WERI-Rb-1 (cell line): ENCODE measurements at places on chromosomes 2 and 18.

GRCh38 chr2:192265751-192266150 lies 71.0 kb upstream of the TMEFF2 start:
- no peak for DNase-seq

- DNase-seq, result no peak
Observed at GRCh38 chr2:164127971-164128527, 392.2 kb upstream of the FIGN start.

DNA sequence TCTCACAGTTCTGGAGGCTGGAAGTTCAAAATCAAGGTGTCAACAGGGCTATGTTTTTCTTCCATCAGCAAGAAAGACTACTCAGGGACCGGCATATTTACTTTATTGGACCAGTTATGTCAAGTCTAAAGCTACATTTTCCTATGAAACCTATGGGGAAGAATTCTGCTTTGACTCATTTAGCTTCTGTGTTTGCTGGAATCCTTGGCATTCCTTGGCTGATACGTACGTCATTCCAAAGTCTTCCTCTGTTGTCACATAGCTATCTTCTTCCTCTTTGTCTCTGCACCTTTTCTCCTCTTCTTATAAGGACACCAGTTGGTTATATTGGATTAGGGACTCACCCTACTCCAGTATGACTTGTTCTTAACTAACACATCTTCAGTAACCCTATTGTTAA lies 137.4 kb upstream of the FBXO11 start:
- no peak for DNase-seq

DNA sequence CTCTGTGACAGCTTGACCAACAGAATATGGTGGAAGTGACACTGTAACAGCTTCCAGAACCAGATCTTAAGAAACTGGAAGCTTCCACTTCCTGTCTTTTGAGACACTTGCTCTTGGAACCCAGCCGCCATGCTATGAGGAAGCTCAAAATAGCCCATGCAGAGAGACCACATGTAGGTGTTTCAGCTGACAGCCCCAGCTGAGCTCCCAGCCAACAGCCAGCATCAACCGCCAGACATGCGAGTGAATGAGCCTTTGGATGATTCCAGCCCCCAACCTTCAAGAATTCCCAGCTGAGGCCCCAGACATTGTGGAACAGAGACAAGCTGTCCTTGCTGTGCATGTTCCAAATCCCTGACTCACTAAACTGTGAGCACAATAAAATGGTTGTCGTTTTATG lies 27.9 kb downstream of the ACVR1 start:
- no peak for DNase-seq

DNA sequence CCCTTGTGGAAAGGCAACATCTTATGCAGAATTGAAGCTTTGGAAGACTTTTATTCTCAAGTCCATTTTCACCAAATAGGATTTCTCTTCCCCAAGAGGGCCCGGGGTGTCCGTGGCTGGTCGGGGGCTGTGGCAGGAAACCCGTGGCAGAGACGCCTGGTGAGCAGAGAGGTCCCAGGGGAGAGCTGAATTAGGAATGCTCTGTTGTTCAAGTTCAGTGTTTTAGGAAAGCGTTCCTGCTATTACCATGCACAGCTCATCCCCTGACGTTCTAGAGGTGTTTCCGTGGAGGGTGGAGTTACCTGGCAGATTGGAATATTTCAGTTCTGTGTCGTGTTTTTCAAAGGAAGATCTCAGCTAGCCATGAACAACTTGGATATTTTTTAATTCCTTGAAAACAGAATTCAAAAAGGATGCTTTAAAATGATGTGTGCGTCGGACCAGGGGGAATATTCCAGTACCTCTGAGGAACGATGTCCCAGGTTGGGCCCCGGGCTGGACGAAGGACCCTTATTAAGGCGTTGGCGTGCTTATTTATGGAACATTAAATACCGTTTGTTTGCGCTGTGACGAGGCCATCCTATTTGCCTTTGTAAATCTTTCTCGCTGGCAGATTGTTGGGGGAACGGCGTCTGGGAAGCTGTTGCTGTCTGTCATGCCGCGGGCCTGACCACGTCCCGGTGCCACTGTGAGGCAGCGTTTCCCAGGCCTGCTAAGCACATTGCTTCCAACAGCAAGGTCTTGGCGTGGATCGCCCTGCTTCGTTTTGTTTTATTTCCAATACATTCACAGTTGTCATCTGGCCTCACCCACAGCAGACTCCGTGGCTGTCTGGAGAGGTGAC lies 8.2 kb downstream of the NFATC1 start:
- DNase-seq, result no peak

DNA sequence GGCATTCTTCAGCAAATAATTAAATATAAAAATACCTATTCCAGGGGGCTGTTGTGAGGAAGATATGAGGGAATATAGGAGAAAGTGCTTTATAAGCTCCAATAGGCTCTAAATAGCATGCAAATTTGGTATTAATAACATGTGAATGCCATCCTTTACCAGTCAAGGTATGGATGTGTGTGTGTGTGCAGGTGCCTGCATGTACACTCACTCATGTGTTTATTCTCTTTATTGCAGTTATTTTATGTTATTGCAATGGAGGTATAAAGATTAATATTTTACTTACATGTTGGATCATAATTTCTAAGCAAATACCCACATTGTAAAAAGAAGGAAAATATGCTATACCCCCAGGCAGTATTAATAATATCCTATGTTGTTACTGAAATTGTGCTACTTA lies 1093.0 kb upstream of the GYPC start:
- no peak for DNase-seq

GRCh38 chr2:165857876-165858275 lies 63.8 kb upstream of the GALNT3 start:
- no peak for DNase-seq

GRCh38 chr2:73828818-73829570 lies at the start of gene STAMBP:
STAMBP (plus strand) TSS chr2:73828961; CDS start chr2:73830857, 1,896 bp downstream.
- DNase-seq, result peak; percentile 98

DNA sequence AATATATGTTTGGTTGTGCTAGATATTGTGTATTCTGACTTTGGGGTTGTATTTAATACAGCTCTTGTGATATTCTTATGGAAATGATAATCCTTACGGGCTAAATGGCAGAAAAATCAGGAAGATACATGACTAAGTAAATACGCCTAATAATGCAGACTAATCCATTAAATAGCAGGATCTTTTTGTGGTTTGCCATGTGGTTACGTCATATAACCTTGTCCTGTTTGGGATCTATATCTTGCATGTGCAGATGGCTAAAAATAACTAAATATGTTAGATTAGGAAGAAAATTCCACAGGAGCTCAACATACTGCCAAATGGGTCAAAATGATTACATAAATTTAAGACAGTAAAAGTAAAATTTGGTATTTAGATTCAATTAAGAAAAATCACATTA lies 83.0 kb downstream of the NEB start:
- no peak for DNase-seq

DNA sequence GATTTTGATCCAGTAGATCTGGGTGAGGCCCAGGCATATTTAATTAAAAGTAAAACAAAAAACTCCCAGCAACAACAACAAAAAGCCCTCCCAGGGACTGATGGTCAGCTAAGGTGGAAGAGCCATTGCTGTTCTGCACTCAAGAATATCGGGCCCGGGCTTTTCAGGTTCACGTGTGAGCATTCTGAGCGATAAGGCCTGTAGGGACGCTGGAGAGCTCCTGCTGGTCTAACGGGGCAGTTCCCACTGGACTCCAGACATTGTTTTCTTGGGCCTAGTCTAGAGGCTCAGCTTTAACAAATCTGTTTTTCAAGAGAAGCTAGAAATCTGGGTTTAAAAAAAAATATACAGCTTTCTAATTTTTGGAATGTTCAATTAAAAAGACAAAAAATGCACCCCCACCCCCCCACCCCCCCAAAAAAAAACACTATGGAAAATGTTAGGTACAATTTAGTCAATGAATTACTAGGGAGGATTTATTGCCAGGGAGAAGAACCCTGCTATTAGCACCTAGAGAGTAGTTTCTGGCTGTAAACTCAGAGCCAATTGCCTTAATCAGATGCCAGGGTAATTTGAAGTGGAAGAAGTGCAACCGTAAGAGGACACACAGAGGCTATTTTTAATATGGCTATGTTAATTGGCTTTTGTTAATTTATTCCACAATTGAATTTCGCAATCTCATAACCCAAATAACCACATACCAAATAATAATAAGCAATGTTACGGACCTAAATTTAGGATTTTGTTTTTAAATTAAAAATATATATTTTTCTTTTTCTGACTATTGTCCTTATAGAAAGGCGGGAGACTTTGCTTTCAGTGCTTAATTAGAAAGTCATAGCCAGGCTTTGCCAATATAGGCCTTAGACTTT lies 78.9 kb downstream of the MAP4K4 start:
- no peak for DNase-seq

- DNase-seq, result no peak
Observed at GRCh38 chr2:214201892-214202291, 209.0 kb upstream of the VWC2L start.

- DNase-seq, result no peak
Observed at GRCh38 chr18:74291472-74291770, 342 bp downstream of the CYB5A start.

GRCh38 chr2:206241736-206242135 lies 32.7 kb upstream of the ZDBF2 start:
- no peak for DNase-seq

DNA sequence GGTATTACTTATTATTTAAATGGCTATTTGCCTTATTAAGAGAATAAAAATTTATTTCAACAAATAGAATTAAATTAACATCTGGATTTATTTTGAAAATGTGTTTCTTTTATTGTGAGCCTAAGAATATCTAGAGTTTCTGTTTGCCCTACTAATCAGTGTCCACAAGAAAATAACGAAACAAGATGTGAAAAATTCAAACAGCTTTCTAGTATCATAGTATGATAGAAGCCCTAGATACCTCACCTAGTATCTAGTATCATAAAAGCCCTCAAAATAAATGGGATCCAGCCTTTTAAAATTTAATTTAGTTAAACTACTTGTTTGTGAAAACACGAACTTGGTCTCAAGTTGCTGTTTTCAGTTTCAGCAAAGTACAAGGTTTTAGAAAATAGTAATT lies 13.7 kb upstream of the SLC40A1 start:
- no peak for DNase-seq

DNA sequence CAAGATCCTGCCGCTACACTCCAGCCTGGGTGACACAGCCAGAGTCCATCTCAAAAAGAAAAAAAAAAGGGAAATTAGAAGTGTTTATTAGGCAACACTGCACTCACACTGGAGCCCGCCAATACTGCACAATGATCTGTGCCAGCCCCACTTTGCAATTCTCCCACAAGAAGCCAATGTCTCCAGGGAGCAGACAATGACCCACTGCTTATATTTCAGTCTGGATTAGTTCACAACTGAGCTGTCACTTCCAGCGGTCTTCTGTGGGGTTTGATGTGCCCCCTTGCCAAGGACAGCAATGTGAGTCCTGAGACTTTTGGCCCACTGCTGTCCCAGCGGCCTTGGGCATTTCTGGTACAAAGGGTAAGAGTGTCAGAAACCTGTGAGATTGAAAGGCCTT lies 85.6 kb upstream of the PPM1B start:
- no peak for DNase-seq

DNA sequence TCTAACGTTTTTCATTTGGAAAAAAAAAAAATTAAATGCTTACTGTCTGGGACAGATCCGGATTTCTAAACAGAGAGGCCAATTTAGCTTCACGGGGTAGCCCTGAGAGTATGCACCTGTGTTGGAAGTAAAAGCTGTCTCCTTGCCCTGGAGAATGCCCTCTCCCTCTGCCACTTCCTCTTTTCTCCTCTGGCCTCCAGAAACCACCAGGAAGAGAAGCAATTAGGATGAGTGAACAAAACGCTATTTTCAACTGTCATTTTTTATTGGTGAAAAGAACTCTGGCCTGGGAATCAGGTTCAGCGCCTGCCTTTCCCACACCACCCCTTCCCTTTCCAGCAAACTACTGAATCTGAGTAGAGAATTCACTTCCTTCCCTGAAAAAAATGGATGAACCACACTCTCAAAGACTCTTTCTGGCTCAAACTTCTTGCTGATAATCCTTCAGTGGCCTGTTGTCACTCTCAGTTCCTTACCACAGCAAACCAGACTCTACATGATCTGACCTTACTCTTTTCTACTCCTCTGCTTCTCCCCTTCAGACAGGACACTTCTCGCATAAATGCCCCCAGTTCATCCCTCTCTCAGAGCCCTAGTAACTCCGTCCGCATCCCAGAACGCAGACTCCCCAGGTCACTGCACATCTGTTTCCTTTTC lies 29.8 kb downstream of the KLF7 start:
- DNase-seq, result peak; percentile 47

GRCh38 chr2:165120740-165121467 lies 82.9 kb downstream of the SCN3A start:
- no peak for DNase-seq

GRCh38 chr2:42060718-42061619 lies 13.1 kb downstream of the PKDCC start:
- peak; percentile 95 for DNase-seq

GRCh38 chr18:56221195-56222065 lies 417.0 kb downstream of the TXNL1 start:
- DNase-seq, result peak; percentile 70

GRCh38 chr18:61992285-61992684 lies 99.5 kb upstream of the RNF152 start:
- DNase-seq, result no peak

GRCh38 chr2:8315531-8316165 lies 366.2 kb upstream of the ID2 start:
- peak; percentile 82 for DNase-seq

DNA sequence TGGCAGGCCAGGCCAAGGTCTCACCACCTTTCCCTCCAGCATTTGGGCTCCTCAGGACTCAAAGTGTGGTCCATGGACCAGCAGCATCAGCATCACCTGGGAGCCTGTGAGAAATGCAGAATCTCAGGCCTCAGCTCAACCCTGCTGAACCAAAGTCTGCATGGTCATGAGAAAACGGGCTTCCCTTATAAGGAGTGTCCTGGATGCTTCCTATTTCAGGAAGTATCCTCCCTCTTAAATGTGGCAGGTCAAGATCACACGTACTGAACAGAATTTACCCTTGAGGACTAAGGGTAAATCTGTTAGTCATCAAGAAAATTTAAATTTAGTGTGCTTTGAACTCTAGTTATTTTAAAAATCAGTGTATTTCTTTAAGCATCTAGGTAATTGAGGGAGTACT lies 11.8 kb downstream of the CD8A start:
- no peak for DNase-seq

DNA sequence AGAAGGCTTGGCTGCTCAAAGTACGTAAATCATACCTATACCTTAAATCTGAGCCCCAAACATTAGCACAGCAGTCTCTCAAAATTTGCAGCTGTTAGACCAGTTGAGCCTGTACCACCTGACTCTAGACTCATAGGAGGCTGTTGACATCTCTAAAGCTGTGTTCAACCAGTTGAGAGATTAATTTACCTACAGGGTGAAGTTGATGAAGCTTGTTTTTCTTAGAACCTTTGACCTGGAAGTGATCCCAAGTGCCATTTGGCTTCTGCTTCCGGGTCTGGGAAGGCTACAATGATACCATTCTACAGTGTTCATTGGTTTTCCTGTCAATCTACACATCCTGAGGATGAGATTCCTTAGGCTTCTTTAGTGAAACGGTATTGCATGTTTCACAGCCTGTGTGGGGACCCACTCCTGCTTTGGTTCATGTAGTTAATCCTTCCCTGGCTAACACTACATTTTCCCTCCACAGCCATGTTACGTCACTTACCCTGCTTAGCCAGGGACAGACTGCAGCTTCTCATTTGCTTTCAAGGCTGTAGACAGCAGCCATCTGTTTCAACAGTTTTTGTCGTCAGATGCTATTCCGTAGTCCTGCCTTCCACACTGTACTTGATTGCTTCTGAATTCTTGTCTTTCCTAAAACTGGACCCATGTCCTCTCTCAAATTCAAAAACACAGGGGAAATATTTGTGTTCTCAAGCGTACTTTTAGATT lies 4.7 kb upstream of the IL1RL2 start:
- no peak for DNase-seq

- DNase-seq, result no peak
Observed at GRCh38 chr18:10449396-10449795, 5.0 kb upstream of the APCDD1 start.
